ENCODE measurements at places on chromosomes 5 and 9.
A peak's percentile ranks its signal among the peaks of the same experiment; 100 is the strongest.

DNA sequence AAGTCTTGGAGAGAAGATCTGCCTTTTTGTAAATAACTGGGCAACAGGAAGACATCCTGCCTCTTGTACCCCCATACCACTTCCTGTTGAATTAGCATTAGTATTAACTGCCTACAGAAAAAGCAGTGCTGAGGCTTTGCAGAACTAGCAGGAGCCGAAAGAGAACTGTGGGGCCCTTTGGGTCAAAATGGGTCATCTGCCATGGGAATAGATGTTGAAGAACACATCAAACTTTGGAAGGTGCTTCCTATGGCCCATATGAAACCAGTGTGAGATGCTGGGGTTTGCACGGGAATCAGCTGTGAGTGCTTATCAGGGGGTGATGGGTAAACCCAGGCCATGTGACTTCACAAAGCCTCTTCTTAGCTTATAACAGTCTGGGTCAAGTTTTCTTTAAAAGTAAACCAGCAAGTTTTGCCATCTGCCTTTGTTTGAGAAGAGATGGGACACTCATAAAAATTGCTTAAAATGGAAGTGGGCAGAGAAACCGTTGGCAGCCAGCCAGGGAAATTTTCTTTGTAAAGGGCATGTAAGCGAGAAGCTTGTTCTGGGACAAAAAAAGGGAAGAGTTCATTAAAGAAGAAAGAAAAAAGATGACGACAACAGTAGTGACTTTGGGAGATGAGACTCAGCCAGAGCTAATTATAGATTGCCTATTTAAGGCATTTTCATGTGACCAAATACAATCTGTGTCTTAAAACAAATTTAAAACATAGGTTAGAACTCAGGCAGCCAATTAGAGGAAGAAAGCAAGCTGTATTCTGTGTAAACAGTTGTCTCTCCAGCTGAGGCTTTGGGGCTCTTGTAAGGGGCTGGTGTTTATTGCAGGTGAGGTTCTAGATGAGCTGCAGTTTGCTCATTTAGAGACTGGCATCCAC, 4.4 kb downstream of the SLC25A25 start:
- peak; percentile 54 for DNase-seq

GRCh38 chr9:34211395-34211794, 32.6 kb downstream of the UBAP1 start:
- DNase-seq: no peak

- DNase-seq: no peak
Observed at GRCh38 chr9:71364186-71364955, 242.9 kb upstream of the TRPM3 start.

DNA sequence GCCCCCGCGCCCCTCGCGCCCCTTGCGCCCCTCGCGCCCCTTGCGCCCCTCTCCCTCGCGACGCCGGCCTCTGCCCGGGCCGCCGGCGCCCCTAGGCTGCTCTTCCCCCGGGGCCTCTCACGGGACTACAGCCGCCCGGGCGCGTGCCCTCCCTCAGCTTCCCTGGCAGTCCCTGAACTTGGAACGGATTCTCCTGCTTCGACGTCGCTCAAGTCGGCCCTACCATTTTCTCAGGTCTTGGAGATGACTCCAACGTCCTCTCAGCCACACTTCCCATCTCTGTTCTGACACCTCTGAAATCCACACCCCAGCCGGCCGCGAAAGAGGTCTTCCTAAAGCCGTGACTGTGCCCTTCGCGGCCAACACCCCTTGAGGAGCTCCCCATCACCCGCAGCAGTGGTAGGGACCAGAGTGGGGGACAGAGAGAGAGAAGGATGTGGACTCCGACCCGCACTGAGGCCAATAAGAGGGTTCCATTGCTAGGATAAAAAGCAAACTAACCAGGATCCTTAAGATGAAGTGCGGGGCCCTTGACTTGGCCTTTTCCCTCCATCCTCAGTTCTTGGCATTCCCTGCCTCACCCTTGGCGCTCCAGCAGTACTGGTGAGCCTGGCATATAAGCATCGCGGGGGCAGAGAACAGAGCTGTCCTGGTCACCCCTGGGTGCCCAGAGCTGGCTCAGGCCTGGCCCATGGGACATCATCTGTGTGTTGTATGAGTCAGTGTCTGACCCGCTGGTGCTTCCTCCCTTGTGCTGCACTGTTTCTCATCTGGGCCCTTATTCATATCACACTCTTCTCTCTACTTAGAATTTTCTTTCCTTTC, 38.6 kb upstream of the GARNL3 start:
- DNase-seq: peak; percentile 17

- no peak for DNase-seq
Observed at GRCh38 chr5:126271141-126271540, 152.1 kb upstream of the GRAMD2B start.

DNA sequence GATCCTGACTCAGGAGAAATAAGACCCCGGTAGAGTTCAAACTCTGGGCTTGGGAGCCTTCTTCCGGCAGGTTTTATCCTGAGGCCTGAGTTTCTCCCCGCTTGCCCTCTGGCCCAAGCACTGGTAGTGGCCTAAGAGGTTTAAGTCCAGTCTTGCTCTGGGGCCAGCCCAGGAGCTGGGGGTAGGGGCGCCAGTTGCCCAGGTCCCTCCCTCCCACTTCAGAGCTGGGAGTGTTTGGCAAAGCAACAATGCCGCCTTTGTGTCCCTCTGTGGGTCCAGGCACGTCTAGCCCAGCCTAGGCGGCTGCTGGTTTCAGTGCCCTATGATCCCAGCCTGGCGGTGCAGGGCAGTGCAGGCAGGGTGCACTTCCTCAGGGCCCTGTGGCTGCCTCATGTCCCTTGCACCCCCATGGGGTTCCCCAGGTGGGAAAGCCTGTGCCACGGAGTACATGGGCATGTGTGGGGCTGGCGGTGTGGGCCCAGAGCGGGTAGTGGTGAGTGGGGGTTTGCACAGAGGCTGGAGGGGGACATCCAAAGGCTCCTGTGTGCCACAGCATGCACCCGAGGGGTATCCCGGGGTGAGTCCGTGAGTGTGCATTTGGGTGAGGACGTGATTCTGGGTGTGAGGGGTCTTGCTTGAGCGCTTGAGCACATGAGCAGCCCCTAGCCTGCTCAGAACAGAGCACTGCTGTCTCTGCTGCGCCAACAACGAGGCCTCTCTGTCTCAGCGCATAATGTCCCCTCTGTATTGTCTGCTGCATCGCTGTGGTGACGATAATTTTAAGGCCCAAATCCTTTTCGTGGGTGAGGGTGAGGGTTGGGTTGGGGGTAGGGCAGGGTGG, 61.7 kb upstream of the PSD2 start:
- no peak for DNase-seq

GRCh38 chr5:95730730-95731570, at the start of gene RHOBTB3:
Gene RHOBTB3, plus strand, starts transcription at chr5:95731336. Its CDS starts 347 bp downstream, at chr5:95731683.
- DNase-seq: peak; percentile 61

- peak; percentile 19 for DNase-seq
Observed at GRCh38 chr5:94893412-94894135, 275.1 kb downstream of the SLF1 start.

- peak; percentile 25 for DNase-seq
Observed at GRCh38 chr5:23614422-23614821, 107.0 kb downstream of the PRDM9 start.

GRCh38 chr5:96447949-96448348, 14.9 kb upstream of the PCSK1 start:
- no peak for DNase-seq

- no peak for DNase-seq
Observed at GRCh38 chr9:124135813-124136365, 121.9 kb upstream of the NEK6 start.

DNA sequence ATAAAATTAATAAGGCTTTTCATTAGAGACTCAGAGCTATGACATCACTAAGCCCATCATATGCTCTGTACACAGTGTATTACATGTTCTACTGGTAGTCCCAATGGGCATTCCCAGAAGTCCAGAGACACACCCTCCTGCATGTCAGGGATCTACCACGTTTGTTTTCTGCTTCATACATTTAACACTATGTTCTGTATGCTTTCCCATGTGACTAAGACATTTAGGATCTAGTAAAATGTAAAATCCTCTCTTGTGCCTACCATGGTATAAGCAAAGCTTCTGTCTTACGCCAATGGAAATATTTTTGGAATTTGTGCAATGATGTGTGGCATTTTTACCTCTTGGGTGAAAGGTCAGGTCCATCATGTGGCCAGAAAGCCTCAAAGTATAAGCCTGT, 192.4 kb downstream of the ADAMTSL1 start:
- peak; percentile 7 for DNase-seq

GRCh38 chr5:157835041-157835440, 23.9 kb downstream of the CLINT1 start:
- DNase-seq: no peak

DNA sequence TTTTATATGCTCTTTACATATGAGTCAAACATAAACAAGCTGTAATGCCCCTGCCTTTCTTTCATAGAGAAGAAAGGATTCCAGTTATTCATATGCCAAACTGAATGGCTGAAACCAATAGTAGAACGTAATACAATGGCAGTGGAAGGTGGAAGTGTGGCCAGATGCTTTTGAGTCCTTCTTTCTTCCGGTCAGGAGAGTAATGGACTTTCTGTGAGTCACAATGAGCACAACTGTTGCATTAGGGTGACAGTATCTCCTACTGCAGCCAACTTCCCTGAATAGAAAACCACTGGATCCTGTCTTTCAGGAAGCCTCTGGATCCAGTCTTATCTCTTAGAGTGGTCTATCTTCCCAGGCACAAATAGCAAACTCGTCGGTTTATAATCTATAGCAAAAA, 855.2 kb downstream of the MAT2B start:
- peak; percentile 19 for DNase-seq

DNA sequence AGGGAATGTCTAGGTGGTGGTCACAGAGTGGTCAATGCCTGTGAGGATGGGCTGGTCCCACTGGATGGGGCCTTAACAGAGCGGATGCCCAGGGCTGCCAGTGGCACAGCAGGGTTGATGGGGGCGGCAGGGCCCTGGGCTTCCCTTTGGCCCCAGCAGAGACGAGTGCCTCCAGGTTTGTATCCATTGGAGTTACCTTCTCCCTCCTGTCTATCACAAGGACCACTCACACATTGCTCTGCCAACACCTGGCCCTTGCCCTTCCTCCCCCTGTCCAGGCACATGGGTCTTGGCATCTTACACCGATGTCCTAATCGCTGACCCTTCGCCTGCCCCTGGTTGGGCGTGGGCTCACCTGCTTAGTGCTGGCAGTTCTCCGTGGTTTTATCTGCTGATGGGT, 26.2 kb upstream of the IRX4 start:
- no peak for DNase-seq

DNA sequence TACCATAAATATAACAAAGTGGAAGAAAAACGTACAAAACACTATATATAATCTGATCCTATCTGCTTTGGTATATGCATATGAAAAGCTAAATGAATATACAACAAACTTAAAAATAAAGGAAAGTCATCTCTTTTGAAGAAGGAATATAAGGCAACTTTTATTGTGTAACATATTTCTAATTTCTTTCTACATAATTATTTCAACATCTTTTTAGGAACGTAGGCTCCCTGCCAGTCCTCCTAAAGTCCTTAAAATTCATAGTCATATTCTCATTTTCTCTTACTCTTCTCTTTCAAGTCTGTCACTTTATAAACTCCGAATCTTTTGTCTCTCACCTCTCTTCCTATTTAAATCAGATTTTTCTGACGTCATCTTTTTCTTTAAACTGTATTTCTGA, 9.6 kb downstream of the DEPDC1B start:
- DNase-seq: no peak

GRCh38 chr5:157459715-157460599, at the start of gene NIPAL4:
Gene NIPAL4, plus strand, starts transcription at chr5:157460213. Its CDS starts 108 bp downstream, at chr5:157460321.
- DNase-seq: peak; percentile 60

- DNase-seq: no peak
Observed at GRCh38 chr5:17326600-17327037, 109.2 kb downstream of the BASP1 start.

DNA sequence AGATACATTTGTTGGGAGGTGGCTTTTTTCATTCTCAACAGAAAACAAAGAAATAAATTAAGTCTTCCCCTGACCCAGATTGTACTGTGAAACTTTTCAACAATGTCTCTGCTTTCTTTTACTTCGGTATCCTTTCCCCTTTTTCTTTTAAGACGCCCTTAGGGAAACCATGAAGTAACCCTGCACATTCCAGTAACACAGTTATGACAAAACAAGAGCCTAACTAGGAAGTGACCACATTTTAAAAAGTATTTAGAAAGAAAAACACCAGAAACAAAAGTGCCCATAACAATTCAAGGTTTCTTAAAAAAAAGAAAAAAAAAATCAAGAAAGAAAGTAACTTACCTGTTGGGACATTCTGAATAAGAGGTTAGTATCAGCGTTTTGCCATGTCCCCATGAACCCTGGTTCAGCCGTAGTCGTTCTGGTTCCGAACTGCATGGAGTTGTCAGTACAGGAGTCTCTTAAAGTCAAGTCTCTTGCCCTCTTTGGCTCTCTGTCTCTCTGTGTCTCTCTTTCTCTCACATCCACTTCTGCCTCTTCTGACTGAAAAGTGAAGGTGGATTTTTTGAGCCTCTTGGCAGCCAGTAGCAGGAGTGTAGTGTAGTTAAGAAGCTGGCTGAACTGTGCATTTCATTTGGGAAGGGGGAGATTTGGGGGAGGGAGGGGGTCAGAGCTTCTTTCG, 142.9 kb downstream of the BNC2 start:
- no peak for DNase-seq

DNA sequence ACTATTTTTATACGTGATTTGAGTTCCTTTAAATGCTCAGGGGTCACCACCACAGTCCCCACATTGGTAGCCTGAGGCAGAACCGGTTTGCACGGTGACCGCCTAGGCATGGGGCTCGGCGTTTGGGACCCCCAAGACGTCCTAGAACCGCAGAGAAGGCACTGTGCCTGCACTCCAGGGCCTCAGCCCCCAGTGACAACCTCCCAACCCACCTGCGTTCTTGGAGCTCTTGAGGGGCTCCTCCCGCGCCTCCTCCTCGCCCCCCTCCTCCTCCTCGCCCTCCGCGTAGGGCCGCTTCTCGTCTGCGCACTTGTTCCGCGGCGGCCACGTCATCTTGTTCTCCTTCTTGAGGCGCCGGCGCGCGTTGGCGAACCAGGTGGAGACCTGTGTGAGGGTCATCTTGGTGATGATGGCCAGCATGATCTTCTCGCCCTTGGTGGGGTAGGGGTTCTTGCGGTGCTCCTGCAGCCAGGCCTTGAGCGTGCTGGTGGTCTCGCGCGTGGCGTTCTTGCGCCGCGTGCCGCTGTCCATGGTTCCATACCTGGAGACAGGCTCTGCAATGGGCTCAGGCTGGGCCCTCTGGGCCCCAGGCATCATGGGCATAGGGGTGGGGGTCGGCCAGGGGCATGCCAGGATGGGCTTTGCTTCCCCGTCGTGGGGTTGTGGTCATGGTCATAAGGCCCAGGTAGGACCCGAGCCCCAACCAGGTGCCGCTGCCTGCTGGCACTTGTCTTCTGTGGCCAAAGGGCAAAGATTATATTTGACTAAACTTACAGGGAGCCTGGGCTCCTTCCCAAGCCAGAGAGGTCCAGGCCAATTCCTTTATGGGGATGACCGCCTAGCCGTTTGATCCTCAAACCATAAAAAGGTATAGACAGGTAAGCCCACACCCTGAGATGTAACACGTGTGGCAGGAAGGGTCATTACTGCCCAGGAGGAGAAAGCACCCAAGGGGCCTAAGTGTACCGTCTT, 3.1 kb downstream of the IRX4 start:
- DNase-seq: no peak
